NCI-H187 treated with DMSO at 0.1 percent for 48 hours (cell line): ENCODE measurements at places on chromosomes 5 and 9.

DNA sequence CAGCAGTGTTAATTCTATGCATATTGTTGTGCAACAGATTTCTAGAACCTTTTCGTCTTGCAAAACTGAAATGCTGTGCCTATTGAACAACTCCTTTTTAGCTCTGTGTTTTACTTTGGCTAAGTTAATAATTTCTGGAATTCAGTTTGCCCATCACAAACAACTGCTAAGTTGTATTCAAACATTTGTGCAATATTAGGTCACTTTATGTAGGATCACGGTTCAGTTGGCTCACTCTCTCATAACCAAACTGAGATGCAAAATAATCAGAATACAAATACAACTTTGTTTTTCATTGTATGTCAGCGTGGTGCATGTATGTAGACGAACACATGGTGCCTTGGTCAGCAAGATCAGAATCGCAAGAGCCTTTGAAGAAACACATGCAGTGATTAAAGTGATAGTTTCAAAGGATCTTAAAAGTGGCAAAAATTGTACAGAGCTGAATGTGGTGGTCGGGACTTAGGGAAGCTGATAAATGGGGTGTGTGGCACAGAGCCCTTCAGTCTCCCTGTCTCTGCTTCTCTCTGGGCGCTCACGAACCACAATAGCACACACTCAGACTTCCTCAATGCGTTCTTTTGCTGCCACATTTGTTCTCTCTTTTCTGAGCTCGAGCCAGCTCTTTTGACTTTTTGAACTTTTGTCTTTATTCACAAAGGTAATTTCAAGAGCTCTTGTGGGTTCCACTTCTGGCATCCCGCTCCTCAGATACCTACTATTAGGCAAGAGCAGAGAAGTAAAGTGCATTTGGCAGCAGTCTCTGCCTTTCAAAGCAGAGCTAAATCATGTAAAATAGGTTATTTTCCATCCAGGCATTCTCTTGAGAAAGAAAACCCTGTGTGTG lies 112.4 kb upstream of the CTSL start:
- no peak for DNase-seq

- DNase-seq = no peak
Measured at GRCh38 chr9:120914953-120915352, 11.6 kb downstream of the TRAF1 start.

GRCh38 chr5:124040799-124041198 lies 528.8 kb downstream of the CSNK1G3 start:
- no peak for DNase-seq

GRCh38 chr9:128438343-128439109 lies 17.3 kb upstream of the ODF2 start:
- no peak for DNase-seq

DNA sequence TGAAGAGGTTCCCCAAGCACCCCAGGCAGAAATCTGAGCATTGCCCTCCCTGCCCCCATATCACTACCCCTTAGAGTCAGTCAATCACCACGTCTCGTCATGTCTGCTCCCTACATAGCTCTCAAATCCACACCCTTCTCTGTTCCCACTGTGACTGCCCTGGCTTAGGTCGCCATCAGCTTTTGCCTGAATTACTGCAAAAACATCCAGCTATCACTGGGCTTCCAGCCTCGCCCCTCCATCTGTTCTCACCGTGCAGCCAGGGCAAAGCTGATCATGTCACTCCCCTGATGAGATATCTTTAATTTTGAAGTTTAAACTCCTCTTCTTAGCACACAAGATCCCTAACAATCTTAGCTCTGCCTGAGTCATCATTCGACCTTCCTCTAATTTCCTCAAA lies 89.6 kb upstream of the TBC1D2 start:
- DNase-seq = no peak

- no peak for DNase-seq
Measured at GRCh38 chr5:74543162-74543995, 97.1 kb downstream of the ENC1 start.

DNA sequence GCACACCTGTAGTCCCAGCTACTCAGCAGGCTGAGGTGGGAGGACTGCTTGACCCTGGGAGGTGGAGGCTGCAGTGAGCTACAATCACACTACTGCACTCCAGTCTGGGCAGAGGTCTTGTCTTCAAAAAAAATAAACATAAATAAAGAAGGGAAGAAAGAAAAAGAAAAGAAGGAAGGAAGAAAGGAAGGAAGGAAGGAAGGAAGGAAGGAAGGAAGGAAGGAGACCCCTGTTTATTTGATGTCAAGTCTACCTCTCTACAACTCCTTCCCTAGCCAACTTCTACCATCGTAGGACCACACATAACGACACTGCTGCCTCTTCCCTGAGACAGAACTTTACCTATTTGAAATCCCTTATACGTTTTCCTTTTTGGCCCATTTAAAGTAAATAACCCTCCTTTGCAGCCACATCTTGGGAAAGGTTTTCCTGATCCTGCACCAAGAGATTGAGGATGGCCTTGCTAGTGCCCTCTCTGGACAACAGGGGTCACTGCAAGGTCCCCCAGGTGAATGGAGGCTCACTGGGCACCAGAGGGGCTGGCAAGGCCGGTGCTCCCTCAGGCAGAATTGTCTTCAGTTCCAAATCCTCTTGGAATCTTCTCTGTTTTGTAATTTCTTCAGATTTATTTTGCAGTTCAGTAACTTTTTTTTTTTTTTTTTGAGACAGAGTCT lies 10.5 kb downstream of the RPS14 start:
- DNase-seq = no peak
